NCI-H1092 treated with DMSO at 0.1 percent for 48 hours (cell line): ENCODE measurements at places on chromosomes 5 and 9.
A peak's percentile ranks its signal among the peaks of the same experiment; 100 is the strongest.

GRCh38 chr5:81950996-81951395, 20.8 kb upstream of the ATG10 start:
- DNase-seq, result no peak

- DNase-seq, result no peak
Measured at GRCh38 chr5:170513856-170514525, 10.2 kb downstream of the KCNIP1 start.

DNA sequence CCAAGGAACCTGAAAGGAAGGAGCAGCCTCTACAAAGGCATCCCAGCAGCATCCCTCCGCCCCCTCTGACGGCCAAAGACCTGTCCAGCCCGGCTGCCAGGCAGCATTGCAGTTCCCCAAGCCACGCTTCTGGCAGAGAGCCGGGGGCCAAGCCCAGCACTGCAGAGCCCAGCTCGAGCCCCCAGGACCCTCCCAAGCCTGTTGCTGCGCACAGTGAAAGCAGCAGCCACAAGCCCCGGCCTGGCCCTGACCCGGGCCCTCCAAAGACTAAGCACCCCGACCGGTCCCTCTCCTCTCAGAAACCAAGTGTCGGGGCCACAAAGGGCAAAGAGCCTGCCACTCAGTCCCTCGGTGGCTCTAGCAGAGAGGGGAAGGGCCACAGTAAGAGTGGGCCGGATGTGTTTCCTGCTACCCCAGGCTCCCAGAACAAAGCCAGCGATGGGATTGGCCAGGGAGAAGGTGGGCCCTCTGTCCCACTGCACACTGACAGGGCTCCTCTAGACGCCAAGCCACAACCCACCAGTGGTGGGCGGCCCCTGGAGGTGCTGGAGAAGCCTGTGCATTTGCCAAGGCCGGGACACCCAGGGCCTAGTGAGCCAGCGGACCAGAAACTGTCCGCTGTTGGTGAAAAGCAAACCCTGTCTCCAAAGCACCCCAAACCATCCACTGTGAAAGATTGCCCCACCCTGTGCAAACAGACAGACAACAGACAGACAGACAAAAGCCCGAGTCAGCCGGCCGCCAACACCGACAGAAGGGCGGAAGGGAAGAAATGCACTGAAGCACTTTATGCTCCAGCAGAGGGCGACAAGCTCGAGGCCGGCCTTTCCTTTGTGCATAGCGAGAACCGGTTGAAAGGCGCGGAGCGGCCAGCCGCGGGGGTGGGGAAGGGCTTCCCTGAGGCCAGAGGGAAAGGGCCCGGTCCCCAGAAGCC, 30.8 kb downstream of the CD180 start:
- no peak for DNase-seq

DNA sequence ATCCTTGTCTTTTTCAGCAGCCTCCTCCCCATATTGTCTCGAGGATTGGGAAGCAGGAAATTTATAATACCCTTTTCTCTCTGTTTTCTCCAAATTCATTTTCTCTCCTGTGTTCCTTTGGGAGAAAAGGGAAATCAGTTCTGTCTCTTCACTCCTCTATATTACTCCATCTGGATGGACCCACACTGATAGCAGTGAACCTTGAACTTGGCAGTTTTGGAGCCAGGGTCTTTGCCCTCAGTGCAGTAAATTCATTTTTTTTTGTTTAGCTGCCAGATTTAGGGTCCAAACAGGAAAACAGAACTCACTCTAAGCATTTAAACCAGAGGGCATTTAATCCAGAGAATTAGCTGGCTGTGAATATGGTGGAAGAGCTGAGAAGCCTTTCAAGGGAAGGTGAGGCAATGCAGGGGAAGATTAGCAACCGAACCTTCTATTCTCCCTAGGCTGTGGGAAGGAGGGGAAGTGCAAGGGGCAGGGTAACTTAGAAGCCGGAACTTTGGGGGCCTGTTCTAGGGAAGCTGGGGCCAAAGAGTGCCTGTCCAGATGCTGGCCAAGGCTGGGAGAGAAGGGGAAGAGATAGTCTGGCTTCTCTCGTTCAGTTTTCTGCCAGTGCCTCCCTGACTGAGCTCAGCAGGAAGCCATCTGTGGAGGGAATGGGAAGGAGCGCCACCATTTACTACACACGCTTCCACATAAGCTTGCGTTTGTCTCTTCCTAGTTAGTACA, 16.3 kb upstream of the NPR2 start:
- DNase-seq, result peak; percentile 79

DNA sequence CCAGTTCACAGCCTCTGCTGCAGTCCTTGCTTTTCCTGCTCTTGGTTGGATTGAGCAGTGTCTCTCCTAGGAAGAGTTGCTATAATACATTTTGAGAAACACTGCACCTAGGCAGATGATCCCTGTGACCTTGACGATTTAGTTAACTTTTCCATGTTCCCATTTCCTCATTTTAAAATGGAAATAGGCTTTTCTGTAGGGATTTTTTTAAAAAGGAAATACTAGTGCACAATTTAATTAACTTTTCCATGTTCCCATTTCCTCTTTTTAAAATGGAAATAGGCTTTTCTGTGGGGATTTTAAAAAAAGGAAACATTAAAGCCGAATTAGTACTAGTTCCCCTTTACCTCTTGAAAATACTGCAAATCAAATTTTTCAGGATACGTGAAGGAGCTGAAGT, 4.7 kb downstream of the ATP6V0E1 start:
- no peak for DNase-seq

DNA sequence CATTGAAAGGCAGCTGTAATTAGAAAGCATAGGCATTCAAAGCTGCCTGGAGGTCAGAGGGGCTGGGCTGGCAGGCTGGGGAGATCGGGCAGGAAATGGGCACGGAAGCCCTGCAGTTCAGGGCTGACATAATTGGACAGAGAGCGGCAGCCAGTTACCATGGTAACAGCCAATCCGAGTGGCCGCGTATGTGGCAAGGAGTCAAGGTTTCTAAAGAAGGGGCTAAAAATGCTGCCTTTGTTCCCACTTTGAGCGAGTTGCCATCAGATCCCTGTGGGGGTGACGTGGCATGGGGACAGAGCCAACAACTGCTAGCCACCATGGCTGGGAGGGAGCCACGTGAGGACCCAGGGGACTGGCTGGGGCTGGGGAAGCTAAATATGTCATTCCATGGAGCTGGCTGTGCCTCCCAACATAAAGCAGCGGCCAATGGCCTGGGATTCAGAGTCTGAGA, 44.7 kb upstream of the NDFIP1 start:
- DNase-seq, result peak; percentile 84

DNA sequence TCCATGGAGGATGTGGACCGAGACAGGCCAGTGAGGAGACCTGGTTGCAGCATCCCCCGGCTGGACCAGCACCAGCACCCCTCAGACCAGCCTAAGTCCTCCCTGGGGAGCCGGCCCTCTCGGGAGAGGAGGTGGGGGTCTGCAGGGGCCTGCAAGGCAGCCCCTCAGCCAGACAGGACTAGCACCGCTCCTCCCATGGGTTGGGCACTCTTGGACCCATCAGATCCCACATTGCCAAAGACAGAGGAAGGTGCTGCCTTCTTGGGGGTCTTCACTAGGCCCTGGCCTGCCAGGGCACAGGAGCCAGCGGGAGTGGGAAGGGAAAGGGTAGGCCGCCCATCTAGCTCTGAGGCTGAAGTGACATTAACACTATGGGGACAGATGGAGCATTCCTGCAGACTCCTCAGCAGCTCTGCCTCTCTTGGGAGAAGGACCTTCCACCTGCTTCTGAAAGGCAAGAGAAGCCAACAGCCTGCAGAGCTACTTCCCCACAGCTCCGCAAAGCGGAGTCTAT, 6.8 kb downstream of the IL13 start:
- DNase-seq, result no peak

GRCh38 chr9:5832071-5832537, 813 bp downstream of the ERMP1 start:
- peak; percentile 55 for DNase-seq

GRCh38 chr9:112823257-112823656, 67.4 kb downstream of the SLC46A2 start:
- DNase-seq, result no peak

DNA sequence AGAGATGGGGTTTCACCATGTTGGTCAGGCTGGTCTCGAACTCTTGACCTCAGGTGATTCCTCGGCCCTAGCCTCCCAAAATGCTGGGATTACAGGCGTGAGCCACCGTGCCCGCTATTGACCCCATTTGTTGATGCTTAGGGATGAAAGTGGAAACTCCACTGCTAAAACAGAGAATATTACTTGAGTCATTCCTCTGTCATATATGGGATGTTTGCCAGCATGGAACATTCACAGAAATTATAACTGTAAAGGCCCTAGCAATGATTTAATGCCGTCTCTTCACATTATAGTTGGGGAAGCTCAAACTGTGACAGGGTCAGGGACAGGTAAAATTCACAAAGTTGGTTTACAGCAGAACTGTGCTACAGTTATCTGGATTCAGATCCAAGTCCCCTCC, 94.5 kb downstream of the TMC1 start:
- DNase-seq, result no peak

DNA sequence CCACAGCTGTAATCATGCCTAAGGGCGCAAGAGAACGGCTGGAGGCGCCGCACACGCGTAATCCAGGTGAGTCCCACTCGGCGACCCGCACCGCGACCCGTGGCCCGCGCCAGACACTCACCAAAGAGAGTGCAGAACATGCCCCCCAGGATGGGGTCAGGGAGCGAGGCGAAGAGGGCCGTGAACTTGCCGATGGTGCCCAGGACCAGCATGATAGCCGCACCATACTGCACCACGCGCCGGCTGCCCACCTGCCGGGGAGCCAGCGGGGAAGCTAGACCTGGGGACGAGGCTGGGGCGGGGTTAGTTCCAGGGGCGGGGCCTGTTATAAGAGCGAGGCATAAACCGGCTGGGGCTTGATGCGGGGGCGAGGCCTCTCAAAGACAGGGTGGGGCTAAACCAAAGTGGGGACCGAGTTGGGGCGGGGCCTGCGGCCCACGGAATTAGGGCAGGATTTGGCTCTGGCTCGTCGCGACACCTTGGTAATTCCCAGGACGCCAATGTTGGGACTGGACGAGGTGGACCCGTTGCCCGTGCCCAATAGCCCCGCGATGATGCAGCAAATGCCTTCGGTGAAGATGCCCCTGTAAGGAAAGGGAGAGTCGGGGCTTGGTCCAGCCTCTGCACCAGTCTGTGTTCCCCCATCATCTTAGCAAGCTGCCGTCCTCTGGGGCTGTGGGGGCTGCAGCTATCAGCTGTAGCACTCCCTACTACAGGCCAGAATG, 4.8 kb downstream of the SLC23A1 start:
- no peak for DNase-seq

DNA sequence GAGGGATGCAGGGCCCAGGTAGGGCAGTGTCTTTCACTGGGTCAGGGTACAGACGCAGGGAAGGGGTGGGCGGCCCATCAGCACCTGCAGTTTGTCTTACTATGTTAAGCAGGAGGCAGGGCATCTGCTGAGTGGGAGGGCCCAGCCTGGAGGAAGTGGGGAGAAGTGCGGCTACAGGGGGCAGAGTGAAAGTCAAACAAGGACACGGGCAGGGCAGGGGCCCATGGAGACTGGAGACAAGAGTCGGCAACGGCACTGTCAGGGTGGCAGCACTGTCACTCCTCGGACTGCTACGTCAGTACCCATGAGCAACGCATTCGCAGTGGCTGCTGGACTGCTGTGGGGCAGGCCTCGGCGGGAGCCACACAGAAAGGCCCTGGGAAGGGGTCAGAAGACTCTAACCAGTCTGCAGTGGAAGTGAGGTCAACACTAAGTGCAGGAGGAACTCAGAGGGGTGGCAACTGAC, 19.7 kb downstream of the CAMSAP1 start:
- no peak for DNase-seq

- no peak for DNase-seq
Measured at GRCh38 chr5:172054611-172055153, 48.2 kb upstream of the FBXW11 start.

DNA sequence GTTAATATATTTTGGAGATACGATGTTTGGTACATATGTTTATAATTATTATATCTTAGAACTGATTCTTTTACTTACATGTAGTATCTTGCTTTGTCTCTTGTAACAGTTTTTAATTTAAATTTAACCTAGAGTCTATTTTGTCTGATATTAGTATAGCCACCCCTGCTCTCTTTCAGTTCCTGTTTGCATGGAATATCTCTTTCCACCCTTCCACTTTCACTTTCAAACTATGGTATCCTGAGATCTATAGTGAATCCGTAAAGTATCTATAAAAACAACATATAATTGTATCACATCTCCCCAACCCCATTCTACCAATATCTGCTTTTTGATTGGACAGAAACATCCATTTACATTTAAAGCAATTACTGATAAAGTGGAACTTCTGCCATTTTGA, 7.2 kb downstream of the IRGM start:
- DNase-seq, result no peak

DNA sequence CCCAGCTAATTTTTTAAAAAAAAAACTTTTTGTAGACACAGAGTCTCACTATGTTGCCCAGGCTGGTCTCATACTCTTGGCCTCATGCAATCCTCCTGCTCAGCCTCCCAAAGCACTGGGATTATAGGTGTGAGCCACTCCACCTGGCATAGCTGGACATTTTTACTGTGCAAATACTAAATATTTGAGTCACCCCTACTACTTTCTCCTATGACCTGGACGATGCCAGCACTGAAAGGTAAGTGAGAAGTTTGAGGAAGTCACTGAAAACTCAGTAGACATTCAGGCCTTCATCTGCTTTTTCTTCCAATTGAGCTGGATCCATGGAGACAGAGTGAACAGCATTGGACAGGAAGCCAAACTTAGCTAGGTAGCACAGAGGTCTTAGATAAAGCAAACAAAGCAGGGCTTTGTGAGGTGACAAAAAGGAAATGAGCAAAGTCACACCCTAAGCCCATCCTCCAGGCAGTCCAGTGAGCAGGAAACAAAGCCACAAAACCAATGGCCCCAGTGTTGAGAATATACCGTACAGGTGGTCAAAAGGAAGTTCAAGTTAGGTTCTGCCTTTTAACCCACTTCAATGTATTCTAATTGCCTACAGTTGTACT, 192.6 kb upstream of the RASA1 start:
- no peak for DNase-seq

DNA sequence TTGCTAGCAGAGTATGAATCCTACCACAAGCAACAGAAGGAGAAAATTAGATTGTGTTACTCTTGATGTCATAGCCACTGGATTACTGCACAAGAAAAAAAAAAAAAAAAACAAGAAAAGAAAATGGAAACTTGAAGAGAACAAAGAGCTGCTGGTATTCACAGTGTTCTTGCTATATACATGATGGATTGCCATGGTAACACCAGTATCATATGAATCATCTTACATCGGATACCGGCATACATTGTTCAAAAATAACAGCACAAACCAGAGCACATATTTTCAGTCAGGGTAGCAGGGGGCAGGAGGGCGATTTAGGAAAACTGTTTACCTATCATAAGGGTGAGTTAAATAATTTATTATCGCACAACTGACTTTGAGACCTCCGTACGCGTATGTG, 472.9 kb downstream of the PDE4D start:
- no peak for DNase-seq
